ENCODE measurements at places on chromosomes 16 and 17.

- peak; percentile 35 for DNase-seq
Measured at GRCh38 chr17:8964801-8965393, 610 bp downstream of the PIK3R5 start.

DNA sequence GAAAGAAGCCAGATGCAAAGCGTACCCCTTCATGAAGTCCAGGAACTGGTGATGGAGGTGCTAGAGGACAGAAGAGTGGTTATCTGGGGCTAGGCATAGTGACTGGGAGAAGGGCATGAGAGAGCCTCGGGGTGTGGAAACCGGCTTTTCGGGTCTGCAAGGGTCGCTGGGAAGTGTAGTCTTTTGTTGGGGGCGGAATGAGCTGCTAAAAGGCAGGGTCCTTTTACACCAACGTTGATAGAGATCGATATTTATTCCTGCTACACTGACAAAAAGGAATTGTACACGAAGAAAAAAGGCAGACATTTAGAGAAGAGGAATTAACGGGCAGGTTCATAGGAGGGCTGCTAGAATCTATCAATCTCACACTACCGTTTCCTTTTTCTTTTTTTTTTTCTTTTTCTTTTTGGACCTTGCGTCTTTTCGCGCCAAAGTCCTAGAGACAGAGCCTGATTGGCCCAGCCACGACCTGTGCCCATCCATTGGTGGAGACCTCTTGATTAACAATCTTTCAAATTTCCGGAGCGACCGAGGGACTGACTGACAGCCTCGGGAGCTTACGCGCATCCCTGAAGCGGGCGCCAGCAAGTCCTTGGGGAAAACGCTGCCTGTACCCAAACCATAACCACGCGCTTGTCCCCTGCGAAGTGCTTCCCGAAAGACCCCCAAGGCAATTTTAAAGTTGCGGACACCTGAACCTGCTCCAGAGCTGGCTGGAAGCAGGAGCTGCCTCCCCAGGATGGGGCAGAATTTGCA is 27.7 kb upstream of the DHRS7B start:
- DNase-seq = peak; percentile 53

GRCh38 chr17:66691644-66692420 is 143.1 kb upstream of the CACNG5 start:
- no peak for DNase-seq

- DNase-seq = peak; percentile 23
Measured at GRCh38 chr17:44122816-44123355, 555 bp downstream of the HDAC5 start.

GRCh38 chr17:37859451-37859850 is 64.8 kb upstream of the TBC1D3K start:
- no peak for DNase-seq

DNA sequence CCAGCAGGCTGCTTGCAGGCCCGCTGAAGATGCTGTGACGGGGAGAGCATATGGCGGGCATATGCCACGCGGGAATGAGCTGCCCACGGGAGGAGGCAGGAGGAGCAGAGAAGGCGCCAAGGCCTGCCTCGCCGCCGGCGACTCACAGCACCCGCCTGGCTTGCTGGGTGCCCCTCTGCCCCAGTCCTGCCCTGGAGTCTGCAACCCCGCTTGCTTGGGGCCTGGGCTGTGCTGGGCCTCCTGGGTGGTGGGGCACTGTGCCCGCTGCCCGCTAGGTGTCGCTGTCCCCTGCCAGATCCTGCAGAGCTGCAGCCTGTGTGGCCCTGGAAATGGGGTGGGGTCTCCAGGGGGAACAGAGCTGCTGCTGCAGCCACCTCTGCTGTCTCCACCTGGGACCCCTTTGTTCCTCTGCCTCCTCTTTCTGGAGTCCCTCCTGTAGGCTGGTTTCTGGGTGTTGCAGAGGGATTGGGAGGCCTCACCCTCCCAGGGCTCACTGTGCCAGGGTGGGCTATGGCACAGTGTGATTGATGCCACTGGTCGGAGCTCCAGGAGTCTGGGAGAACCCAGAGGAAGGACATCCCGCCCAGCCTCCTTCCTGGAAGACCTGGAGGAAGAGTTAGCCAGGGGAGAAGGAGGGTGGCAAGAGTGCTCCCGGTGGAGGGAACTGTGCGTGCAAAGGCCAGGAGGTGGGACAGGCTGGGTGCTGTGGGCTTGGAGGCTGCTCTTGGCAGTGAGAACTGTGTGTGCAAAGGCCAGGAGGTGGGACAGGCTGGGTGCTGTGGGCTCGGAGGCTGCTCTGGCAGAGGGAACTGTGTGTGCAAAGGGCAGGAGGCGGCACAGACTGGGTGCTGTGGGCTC is 141.0 kb upstream of the CIBAR2 start:
- DNase-seq = peak; percentile 62

GRCh38 chr17:72336026-72336803 is 215.4 kb downstream of the SOX9 start:
- DNase-seq = no peak

DNA sequence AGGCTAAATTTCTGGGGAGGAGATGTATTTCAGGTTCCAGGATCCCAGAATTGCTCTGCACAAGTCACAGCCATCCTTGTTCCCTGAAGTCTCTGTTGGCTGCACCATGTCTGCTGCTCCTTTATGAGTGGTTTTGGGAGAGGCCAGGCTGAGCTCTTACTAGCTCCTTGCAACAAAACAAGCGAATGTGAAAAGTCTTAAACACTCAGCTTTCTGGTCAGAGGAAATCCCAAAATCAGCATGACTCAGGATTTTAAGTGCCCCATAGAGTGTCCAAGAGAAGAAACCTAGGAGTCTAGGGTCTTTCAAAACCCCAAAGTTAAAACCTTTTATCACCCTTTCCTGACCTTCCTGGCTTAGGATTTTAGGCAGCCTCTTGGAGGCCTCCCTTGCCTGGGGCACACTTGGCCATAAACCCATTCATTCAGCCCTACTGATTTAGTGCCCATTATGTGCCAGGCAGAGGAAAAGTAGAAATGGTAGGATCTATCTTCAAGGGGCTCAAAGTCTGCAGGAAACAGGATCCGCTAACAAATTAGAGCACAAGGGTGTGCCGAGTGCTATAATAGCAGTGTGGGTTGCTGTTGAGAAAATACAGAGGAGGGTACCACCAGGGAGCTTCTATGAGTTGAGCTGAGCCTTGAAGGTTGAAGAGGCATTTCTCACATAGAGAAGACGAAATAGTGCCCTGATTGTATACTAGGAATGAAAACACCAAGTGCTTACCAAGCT is 36.9 kb downstream of the SOST start:
- no peak for DNase-seq

DNA sequence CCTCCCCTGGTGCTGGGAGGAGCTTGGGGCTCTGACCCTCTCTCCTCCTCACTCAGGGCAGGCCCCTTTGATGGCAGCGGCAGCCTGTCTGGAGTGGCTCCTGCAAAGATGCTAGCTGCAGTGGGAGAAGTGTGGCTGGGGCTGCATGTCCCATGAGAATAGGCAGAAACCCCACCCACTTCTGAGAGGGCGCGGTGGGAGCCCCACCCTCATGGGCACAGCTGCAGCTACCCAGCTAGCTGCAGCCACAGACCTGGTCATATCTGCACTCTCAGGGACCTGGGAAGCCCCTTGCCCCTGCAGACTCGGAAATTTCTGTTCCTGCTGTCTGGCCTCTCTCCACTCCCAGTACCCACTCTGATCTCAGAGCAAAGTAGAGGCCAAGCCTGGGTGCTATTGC is 72.2 kb upstream of the BRD7 start:
- DNase-seq = no peak

DNA sequence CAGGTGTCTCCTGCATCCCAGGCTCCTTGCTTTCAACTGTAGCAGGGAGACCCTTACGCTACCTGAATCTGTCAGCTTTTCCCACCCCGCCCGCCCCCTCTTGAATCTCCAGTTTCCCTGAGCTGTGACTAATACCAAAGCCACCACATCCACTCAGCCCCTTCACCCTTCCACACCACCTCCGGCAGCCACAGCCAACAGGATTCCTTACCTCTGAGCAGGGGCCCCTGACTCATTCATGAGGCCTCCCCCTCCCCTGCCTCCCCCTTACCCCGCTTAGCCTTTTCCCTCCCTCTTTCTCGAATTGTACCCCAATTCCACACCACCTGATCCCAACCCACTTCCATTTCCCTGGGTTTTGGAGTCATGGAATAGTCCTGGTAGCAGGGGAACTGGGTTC is 2.3 kb downstream of the STX1B start:
- no peak for DNase-seq

DNA sequence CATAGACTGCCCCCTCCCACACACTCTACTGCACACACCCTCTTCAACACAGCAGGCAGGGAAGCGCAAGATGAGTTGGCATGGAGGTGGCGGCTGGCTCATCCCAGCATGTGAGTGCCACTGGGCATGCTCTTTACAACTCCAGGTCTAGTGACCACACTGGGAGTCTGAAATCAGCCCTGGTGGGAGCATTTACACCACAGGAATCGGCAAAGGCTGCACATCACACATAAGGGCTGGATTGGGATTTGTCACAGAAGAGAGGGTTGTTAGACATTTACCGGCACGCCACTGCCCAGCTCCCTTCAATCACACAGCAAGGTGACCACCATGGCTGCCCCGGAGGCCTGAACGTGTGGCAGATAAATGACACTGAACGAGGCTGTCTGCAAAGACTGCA is 49.4 kb downstream of the ENGASE start:
- no peak for DNase-seq

DNA sequence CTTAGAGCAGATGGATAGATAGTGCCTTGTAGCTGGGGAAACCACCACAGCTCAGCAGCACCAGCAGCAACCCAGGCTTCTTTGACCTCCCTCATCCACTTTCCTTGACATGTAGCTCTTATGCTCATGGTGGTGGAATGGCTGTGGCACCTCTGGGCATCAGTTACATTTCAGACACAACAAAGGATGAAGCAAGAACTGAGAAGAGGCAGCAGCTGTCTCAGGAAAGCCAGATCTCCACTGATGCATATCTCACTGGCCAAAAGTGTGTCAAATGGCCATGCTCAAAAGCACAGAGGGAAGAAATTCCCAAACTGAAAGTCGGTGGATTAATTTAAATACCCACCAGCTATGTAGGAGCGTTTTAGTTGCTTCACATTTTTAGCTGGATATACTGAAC is 671.4 kb upstream of the SALL1 start:
- DNase-seq = no peak

GRCh38 chr17:37802712-37803416 is 58.0 kb upstream of the HNF1B start:
- DNase-seq = no peak

DNA sequence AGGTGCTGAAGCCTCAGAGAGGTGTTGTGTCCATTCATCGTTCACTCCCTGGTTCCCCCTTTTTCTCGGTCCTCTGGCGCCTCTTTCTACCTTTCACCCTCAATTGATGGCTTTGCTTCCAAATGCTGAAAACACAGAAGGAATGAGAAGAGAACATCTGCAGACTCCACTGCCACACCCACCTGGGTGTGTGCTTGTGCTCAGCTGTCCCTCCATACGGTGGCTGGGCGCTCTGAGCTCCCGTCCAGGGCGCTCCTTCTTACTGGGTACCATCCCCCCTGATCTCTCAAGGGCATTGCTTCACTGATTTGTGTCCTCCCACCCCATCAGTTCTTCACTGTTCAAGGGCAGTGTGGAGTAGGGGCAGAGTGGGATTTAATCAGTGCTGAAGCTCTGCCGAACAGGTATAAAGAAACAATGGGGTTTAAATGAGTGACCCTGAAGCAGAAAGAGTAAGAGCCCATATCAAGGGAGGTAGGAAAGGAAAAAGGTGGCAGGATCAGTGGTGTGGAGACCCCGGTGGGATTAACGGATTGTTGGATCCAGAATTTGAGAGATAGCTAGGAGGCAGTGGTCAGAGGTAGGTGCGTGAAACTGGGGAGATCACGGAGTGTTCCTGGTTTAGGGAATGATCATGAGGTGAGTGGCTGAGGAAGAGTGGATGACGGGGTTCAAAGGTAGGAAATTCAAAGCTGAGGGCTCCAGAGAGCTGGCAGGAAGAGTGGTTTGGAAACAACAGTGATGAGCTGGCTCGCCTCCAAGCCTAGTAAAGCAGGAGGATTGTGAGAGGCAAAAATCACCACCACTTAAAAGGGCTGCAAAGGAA is 40.8 kb downstream of the MRTFB start:
- no peak for DNase-seq

GRCh38 chr17:18213666-18214270 is 11.7 kb upstream of the LLGL1 start:
- no peak for DNase-seq

GRCh38 chr17:28433721-28434120 is 27.7 kb upstream of the SLC46A1 start:
- DNase-seq = no peak

Measured in activated CD4-positive, alpha-beta T cell treated with anti-CD3 and anti-CD28 coated beads, Interleukin-2, amount 50 U/mL, for 1 hour (primary cell).